ENCODE measurements at places on chromosomes 3 and 15.

- no peak for DNase-seq
Measured at GRCh38 chr3:45106874-45107273, 39.3 kb downstream of the CDCP1 start.

GRCh38 chr15:62896380-62896866 is 146.1 kb upstream of the TPM1 start:
- DNase-seq = no peak

- DNase-seq = no peak
Measured at GRCh38 chr3:159157275-159157674, 355.4 kb downstream of the MFSD1 start.

DNA sequence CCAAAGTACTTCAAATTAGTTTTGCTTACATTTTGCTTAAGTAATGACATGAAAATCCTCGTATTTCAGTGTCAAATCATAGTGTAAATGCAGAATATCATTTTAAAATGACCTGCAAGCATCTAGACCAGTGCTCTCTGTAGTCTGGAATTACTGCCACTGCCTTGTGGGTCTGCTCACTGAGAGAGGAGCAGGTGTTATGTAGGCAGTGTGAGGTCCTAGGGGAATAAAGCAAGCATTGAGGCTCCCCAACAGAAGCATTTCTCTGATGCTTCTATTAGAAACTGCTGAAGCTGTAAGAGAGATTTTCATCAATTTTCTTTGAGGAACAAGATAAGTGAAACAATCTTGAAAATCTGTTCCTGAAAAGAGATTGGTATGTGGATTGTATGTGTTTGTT is 253.2 kb downstream of the BBX start:
- DNase-seq = no peak

- DNase-seq = no peak
Measured at GRCh38 chr3:44338828-44339127, 212 bp downstream of the TCAIM start.

GRCh38 chr15:82186719-82187406 is 75.7 kb downstream of the EFL1 start:
- no peak for DNase-seq

GRCh38 chr3:54045061-54045815 is 77.1 kb upstream of the CACNA2D3 start:
- no peak for DNase-seq

- DNase-seq = no peak
Measured at GRCh38 chr15:20643829-20644425, 102.3 kb upstream of the GOLGA6L6 start.
